ENCODE measurements at places on chromosomes 4 and X.

DNA sequence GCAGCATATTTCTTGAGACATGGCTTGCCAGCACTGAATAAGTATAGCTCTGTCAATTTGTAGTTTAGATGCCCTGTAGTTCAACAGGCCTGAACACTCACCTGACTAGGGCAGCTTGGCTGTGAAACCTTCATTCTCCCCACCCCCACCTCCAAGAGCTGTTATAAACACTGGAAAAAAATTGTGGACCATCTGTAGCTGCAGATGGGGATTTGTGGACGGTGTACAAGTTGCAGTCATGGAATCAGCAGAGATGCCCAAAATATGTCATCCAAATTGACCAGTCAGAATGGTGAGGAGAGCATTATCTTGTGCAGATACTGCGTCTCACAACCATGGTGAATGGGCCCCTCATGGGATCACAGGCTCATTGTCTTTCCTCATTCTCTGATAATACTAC lies 76.2 kb upstream of the PAQR3 start:
- DNase-seq, result no peak

- no peak for DNase-seq
These were observed 65.0 kb downstream of the SCD5 start for GRCh38 chr4:82733636-82734035.

- DNase-seq, result no peak
These were observed 23.0 kb downstream of the CDKL5 start for GRCh38 chrX:18448416-18448815.

- DNase-seq, result no peak
These were observed 110.2 kb downstream of the PDE5A start for GRCh38 chr4:119518230-119518892.

DNA sequence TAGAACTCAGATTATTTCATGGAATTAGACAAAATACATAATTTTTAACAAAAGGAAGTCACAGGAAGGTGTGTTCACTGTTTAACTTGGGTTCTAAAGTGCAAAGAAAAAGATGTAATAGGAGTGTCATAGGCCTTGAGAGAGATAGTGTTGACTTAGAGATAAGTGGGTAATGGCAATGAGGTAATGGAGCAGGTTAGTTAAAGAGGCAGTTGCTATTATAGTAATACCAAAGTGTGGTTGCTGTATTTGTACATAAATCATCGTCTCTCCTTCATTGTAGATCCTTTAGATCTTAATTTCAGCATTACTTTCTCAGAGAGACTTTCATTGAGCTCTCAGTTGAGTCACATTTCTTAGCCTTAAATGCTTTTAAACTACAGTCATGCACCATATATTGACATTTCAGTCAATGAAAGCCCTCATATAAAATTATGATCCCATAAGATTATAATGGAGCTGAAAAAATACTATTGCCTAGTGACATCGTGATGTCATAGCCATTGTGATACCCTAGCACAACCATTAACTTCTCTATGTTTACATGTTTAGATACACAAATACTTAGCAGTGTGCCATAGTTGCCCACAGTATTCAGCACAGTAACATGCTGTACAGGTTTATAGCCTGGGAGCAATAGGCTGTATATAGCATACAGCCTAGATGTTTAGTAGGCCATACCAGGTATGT lies 245.4 kb downstream of the ADGRL3 start:
- DNase-seq, result no peak

GRCh38 chrX:72713130-72713529 lies 976 bp downstream of the PHKA1 start:
- no peak for DNase-seq

DNA sequence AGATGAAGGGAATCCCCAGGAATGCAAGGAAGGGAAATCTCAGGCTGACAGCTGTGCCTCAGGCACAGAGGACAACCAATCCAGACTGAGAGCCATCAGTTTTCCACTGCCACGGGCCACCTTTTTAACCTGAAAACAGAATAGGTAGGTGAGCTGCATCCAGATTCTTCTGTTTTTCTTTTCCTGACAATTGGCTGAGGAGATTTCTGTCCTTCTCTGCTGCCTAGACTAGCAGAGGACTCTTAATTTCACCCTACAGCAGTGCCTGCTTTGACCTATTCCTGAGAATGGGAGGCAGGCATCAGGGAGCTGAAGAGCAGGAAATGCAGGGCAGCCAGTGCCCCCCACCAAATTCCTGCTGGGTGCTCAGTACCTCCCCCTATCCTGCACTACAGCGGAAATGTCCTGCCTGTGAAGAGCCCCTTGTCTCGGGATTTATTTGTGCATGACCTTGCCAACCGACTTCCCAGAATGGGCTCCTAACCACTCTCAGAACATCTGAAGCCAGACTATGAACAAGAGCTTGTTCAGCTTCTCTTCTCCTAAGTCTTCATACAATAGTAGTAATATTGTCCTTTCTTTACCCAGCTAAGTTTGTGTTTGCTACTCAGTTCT lies 65.1 kb downstream of the CASK start:
- DNase-seq, result no peak

DNA sequence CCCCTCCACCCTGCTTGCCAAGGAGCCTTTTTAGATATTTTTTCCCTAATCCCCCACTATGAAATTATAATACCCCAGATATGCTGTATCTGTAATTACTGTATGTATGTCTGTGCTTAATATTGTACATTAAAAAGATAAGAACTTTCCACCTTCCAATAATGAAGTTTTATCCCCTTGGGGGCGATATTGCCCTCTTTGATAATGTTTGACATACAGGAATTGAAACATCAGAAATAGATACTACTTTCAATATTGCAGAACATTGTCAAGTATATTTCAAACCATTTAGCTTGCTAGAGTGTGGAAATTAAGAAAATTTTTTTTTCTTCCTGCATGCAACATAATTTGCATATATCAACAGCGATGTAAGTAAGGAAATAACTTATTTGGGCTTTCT lies 58.9 kb downstream of the NAF1 start:
- DNase-seq, result no peak

- no peak for DNase-seq
These were observed 82.1 kb upstream of the NKX1-1 start for GRCh38 chr4:1488357-1488756.

- no peak for DNase-seq
These were observed 35.8 kb downstream of the CPEB2 start for GRCh38 chr4:15037923-15038541.

- no peak for DNase-seq
These were observed 35.0 kb upstream of the CLCN4 start for GRCh38 chrX:10121787-10122186.

- DNase-seq, result no peak
These were observed 72.1 kb upstream of the MAMLD1 start for GRCh38 chrX:150291014-150291413.

- DNase-seq, result no peak
These were observed 68.6 kb downstream of the CAMK2D start for GRCh38 chr4:113692809-113693411.

GRCh38 chrX:153913211-153913610 lies 8.7 kb downstream of the AVPR2 start:
- DNase-seq, result no peak

DNA sequence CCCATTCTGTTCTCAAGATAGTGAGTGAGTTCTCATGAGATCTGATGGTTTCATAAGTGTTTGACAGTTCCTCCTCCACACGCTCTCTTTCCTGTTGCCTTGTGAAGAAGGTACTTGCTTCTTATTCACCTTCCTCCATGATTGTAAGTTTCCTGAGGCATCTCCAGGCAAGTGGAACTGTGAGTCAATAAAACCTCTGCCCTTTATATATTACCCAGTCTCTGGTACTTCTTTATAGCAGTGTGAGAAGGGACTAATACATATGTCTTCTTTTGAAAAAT lies 58.4 kb downstream of the CFAP299 start:
- DNase-seq, result no peak

DNA sequence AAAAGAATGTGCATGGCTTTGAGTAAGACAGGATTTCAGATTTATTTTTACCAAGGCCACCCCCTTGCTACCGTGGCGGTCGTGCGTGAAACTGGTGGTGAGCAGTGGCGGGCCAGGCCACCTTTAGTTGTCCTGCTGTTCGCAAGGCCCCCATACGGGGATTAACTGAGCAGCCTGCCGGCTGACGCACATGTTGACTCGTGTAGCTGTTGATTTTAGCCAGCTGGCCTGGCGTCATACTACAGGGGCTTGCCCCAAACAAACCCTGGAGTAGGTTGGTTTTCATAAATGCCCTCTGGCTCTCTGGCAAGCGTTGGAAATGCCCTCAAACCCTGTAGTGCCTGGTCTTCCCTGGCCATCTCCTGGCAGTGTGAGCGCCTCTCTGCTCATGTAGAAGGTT lies 28.4 kb downstream of the WFS1 start:
- DNase-seq, result no peak

- no peak for DNase-seq
These were observed 117.6 kb downstream of the DHRSX start for GRCh38 chrX:2383144-2383543.

DNA sequence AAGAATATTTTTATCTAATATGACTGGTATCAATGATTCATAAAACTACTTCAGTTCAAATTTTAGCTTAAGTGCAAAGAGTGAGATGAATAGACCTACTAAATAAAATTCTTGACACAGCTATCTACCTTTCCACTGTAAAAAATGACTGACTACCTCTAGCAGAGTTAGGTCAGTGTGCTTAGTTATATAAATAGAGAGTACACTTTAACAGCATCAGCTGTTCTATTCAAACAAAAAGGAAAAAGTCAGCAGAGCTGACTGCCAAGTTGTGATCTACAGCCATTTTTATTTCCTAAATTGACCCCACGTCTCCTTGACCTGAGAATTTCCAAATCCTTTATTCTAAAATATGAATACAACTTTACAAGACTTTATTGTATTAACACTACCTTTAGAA lies 262.4 kb downstream of the CAMK2D start:
- no peak for DNase-seq

- no peak for DNase-seq
These were observed 106.5 kb downstream of the ATP11C start for GRCh38 chrX:139826065-139827044.

DNA sequence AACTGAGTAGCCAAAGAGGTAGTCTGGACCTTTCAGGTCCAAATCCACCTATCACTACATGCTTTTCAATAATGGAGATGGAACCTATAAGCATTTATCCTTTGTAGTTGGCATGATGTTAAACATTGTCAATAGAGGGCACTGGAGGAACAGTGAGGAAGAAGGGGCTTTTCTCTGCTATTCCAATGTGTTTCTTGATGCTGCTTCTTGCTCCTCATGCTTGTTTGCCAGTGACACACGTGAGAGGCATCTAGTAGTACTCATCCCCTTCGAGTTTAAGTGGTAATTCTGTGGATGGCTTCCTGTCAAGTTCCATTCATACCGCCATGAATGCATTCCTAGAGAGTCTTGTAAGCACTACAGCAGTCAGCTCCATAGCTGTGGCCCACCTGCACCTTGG lies 84.0 kb downstream of the NAA11 start:
- no peak for DNase-seq

GRCh38 chr4:169351872-169352271 lies 81.1 kb upstream of the SH3RF1 start:
- DNase-seq, result no peak

Data from stimulated activated CD8-positive, alpha-beta memory T cell treated with anti-CD3 and anti-CD28 coated beads, Interleukin-15, amount 100 ng/mL, for 24 hours (primary cell).